SK-N-SH (cell line): ENCODE measurements at places on chromosomes 13 and 19. TPM values are rescaled to one million over a fixed set of nuclear protein-coding genes. Genes with fewer than 3 reads are reported as not detected.

ZNF790 gene
- 2.2 and 3.1 TPM in 2 replicates for polyA plus RNA-seq

TRPC4 gene
- polyA plus RNA-seq: not detected in 2 replicates

CYSLTR2 gene
- 0.12 and 0.41 TPM in 2 replicates for polyA plus RNA-seq

SLC15A1 gene
- polyA plus RNA-seq: not detected in 2 replicates

C19orf67 gene
- polyA plus RNA-seq: not detected in 2 replicates

ZNF766 gene
- 3.9 and 5.4 TPM in 2 replicates for polyA plus RNA-seq

SELENOV gene
- polyA plus RNA-seq: 0.08 and 0.11 TPM in 2 replicates

S1PR4 gene
- polyA plus RNA-seq: not detected in 2 replicates

CEACAM21 gene
- not detected in 2 replicates for polyA plus RNA-seq

VSTM1 gene
- 0.10 and 0.24 TPM in 2 replicates for polyA plus RNA-seq

SOX21 gene
- polyA plus RNA-seq: not detected in 2 replicates

GJA3 gene
- not detected in 2 replicates for polyA plus RNA-seq

SULT2A1 gene
- not detected in 2 replicates for polyA plus RNA-seq

CAPN12 gene
- 1.7 and 3.0 TPM in 2 replicates for polyA plus RNA-seq
